Osteocyte (in vitro differentiated cells): ENCODE measurements at places on chromosomes 1 and 21.

GRCh38 chr1:160708801-160709200 lies 2.8 kb downstream of the CD48 start:
- DNase-seq, result no peak

DNA sequence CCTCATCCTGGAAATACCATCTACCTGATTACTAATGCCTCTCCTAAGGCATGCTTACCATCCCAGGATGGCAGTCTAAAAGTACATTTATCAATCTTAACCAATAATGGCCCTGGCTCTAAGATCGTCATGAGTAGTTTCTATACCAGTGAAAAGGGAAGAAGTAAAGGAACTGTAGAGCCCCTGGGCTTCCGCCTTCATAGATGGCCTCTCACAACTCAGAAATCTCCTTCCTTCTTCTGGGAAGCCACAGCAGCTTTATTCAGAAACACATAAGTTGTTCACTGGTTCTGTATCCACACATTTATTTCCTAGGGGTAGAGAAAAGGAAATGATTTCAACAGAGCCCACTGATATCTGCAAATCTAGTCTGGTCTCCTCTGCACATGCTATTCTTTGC lies 41.0 kb upstream of the CD5L start:
- no peak for DNase-seq

GRCh38 chr1:41859686-41860085 lies 59.0 kb downstream of the HIVEP3 start:
- DNase-seq, result no peak

- no peak for DNase-seq
Observed at GRCh38 chr21:30251781-30252180, 31.0 kb downstream of the KRTAP24-1 start.

- DNase-seq, result no peak
Observed at GRCh38 chr1:27940297-27940696, 5.5 kb downstream of the SMPDL3B start.

DNA sequence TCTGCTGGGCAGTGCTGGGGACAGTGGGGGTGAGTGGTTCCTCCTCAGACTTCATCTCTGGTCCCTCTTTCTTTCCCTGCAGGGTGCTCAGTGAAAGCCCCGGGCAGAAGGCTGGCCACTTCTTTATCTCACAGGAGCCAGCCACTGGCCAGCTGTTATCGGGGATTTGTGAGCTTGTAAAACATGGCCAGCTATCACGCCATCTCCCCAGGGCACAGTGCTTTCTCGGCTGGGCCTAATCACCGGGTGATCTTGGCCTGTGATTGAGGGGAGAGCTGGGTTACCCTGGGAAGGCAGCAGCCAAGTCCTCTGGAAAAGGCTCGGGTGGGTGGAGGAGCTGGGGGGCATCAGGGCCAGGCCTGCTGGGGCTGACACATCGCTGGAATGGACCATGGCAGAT lies 83.0 kb downstream of the IGSF21 start:
- no peak for DNase-seq

GRCh38 chr1:214058076-214058475 lies 70.3 kb downstream of the PROX1 start:
- DNase-seq, result no peak

- DNase-seq, result no peak
Observed at GRCh38 chr1:241615043-241615974, 24.9 kb downstream of the CHML start.
